ENCODE measurements at places on chromosomes 5 and 9. TPM values are rescaled to one million over a fixed set of nuclear protein-coding genes. Genes with fewer than 3 reads are reported as not detected.

DNA sequence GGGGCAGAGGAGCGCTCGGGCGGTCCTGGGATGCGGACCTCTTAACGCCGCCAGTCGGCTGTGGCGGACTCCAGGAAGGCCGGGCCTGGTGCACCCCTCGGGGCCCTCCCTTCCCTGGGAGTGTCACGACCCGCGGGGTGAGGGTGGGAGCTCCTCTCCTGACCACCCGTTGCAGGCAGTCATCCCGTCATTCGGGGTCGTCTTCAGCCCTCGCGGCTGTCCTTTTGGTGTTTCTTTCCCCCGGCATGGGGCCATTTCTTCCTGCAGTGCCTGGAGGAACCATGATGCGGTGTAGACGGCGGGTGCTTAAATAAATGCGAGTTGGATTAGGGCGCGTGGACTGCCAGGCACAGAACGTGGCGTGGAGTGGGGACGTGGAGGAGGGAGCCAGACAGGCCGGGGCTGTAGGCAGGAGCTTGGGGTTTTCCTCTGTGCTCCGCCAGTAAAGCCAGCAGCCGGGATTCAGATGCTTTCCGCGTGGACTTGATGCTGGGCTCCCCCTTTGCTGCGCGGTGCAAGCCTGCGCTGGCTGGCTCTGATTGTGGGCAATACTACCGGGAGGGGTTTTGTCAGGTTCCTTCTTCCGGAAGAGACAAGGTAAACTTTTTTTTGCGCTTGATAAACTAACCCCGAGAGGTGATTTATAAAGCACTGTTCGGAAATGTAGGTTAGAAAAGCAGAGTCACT is 868 bp downstream of the KDM4C start:
- DNase-seq = no peak

- no peak for DNase-seq
Measured at GRCh38 chr9:116726602-116727001, 39.5 kb downstream of the TRIM32 start.

GRCh38 chr5:139076111-139076510 is 122.1 kb downstream of the SIL1 start:
- no peak for DNase-seq

DNA sequence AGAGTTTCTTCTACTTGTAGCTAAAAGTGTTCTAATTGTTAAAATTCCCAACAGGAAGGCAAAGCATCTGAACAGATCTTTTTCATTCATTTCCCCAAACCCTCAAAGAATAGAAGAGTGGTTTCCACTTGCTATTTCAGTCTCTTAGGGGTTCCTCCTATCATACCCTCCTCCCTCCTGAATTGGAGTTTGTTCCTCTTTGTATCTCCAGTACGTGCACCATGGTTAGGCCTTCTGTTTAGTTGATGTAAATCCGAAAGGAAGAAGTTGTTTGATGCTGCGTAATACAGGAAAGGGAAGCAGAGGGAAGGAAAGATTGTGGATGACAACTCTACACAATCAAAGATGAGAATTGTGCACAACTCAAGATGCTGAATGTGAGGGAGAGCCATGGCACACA is 303.6 kb downstream of the PIK3R1 start:
- DNase-seq = no peak

DNA sequence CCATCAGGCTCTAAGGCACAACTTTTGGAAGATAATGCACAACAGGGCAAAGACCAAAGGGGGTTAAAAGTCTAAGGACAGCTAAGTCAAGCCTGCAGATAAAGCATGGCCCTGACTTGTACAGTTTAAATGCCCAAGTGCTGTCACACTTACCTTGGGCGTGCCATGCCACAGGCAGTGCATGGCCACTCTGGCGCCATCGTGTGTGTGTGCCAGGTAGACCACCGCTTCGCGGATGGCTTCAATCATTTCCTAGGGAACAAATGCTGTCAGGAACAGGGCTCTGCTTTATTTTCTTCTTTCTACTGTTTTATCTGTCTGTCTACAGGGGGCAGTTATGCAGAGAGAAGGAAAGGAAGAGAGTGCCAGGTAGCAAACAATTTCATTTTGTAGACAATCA is 19.3 kb downstream of the PUM3 start:
- DNase-seq = no peak

Gene NTNG2
- not detected for total RNA-seq

- peak; percentile 74 for DNase-seq
Measured at GRCh38 chr9:14212077-14212476, 101.9 kb downstream of the NFIB start.

- DNase-seq = no peak
Measured at GRCh38 chr9:87682618-87683017, 43.3 kb upstream of the CTSL start.

- no peak for DNase-seq
Measured at GRCh38 chr9:86470326-86470725, 116.1 kb upstream of the TUT7 start.

DNA sequence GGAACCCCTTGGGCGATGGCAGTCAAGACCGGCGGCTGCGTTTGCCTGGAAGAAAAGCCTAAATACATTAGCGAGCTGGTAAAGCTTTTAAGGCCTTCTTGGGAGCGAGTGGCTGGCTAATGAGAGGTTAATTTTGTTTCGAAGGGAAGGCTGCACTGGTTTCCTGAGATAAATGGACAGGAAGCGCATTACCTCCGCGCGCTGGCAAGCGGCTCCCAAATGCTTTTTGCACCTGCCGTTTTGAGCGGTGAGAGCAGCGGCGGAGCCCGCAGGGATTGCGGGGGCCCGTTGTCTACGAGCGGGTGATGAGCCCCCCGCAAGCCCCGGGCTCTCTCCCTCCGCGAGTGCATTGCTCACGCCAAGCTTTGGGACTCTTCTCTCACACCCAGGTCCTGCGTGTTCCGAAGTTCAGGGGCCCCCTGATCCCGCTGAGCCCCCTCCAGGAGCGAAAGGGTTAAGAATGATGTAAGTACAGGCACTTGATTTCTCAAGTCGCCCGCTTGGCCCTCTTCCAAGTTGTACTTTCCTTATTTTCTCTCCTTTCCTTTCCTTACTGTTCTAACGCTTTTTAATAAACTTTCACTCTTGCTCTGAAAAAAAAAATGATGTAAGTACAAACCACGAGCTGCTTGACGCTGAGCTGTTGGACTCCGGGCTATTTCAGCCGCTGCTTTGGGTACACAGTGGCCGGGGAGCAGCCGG is 3.1 kb upstream of the RGMB start:
- no peak for DNase-seq

- no peak for DNase-seq
Measured at GRCh38 chr5:143360755-143361154, 42.7 kb downstream of the NR3C1 start.

Gene PAEP
- not detected for total RNA-seq

DNA sequence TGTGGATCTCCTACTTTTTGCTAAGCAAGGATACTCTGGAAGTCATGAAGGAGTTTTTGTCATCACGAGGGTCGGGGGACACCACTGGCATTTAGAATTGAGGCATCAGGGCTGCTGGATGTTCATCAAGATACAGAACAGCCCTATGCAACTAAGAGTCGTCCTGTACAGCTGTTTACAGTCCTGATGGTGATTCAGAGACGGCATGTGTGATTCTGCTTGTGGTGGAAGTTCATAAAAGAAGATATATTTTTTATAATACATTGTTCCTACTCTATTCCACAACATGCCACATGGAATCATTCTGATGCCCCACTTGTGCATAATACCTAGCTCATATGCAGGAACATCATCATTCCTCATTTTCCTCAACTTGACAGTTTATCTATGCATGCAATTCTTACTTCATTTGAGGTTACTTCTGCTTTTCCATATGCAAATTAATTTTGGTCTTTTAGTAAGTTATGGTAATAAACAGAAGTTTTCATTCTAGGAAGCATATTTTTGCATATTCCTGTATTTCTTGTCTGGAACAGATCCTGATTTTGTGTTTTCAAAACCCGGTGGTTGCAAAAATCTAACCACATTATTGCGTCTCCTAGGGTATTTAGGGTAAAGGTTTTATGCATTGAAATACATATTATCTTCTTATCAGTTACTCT is 155.2 kb downstream of the ARHGEF28 start:
- DNase-seq = no peak

DNA sequence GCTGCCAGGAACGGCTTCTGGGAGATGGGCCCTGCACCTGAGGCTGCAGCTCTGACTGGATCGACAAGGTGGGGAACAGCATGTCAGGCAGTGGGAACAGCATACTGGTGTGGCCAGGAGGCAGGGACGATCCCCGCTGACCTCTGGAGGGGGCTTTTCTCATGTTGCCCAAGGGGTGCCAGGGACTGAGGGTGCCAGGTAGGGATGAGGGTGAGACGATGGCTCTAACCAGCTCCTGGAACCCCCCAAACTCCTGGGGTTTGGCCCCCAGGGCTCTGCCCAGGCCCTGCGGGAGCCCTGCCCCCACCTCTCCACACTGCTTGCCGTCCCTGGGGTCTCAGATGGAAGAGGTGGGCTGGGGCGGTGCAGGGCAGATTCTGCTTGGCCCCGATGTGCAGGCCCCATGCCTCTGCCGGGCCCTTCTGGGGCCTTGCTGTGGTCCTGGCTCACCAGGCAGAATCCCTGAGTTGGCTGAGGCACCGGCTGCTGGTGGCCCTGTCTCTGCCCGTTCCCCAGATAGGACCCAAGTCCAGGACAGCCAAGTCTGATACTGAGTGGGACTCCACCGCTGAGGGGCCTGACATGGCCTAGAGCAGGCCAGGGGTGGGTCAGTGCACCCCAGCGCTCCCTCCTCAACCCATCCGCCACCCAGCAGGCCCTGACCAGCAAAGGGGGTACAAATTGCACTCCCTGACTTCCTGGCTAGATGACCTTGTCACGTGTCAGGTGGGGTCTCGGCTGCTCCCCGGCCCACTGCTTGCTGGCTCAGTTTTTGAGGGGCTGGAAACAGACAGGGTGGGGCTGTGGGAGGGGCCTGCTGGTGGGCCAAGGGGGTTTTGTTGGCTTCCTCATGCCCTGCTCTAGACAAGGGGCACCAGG is 28.4 kb upstream of the RNF130 start:
- no peak for DNase-seq

DNA sequence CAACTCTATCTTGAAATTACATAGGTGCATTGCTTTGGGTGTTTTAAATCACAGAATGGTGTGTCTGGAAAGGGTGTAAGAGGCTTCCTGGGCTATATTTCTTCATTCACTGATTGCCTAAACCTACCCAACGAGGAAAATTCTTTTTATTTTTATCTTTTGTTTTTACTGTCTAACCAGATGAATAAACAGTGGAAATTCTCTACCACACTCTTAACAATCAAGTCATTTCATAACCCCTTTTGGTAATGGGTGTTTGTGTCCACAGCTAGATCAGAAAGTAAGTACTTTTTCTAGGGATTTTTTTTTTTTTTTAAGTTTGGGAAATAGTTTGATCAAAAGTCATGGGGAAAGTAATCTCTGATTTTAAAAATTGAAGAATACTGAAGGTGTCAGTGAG is 27.6 kb upstream of the C5orf47 start:
- DNase-seq = no peak

GRCh38 chr9:81150016-81150625 is 539.2 kb downstream of the TLE1 start:
- no peak for DNase-seq

DNA sequence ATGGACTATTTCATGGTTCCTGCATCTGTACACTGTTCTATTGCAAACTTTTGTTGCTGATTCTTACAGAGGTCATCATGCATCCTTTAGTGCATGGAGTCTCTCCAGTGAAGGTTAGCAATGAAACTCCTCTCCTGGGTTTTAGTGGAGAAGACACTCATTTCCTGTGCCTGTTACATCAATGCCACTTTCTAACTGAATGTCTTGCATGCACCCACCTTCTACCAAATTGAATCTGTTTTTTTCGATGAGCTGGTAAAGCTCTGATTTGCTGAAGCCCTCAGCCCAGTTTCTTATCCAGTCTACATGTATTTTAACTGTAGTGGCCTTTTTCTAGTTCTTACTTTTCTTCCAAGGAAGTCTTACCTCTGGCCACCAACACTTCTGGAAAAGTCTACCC is 591.8 kb upstream of the ADAMTS16 start:
- no peak for DNase-seq

DNA sequence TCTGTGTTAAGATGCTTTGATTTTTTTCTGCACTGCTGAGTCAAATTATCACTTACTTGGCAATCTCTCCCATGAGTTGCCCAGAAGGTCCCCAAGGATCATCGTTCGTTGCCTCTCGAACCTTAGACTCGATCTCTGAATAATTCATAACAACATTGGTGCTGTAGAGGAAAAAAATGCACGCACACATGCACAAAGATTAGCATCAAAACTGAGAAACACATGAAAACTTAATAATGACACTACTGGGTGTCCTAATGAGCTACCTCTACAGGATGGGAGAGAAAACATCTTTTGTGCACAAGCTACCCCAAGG is 41.6 kb downstream of the CLINT1 start:
- no peak for DNase-seq

DNA sequence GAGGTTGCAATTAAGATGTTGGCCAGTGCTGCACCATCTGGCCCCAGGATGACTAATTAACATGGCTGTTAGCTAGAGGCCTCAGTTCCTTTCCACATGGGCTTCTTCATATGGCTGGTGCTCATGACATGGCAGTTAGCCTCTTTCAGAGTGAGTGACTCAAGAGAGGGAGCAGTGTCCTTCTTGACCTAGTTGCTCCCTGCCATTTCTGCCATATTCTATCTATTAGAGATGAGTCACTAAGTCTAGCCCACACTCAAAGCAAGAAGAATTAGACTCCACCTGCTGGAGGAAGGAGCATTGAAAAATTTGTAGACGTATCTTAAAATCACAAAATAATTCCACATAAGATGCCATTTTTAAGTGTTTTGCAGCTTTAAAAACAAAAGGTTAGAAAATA is 651.2 kb upstream of the CCNG1 start:
- DNase-seq = no peak

GRCh38 chr5:80541392-80541791 is 28.7 kb downstream of the ANKRD34B start:
- DNase-seq = no peak

- no peak for DNase-seq
Measured at GRCh38 chr9:17064558-17064957, 70.3 kb upstream of the CNTLN start.

DNA sequence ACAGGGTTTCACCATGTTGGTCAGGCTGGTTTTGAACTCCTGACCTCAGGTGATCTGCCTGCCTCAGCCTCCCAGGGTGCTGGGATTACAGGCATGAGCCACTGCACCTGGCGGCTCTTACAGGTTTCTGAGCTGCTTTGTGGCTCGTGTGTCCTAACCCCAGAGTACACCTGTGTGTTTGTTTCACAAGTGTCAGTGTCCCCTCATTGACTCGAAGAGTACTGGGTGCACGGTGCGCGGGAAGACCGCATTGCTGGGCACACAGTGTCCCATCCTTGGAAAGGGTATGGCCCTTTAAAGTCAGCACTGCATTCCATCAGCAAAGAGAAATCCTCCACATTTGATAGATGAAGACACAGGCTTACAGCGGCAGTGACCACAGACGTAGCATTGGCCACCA is 23.8 kb downstream of the NDST1 start:
- no peak for DNase-seq

Gene IRX1
- 22.1 TPM for total RNA-seq
